NCI-H460 (cell line): ENCODE measurements at places on chromosomes 2 and 18. TPM values are rescaled to one million over a fixed set of nuclear protein-coding genes. Genes with fewer than 3 reads are reported as not detected.
A peak's percentile ranks its signal among the peaks of the same experiment; 100 is the strongest.

The SLC9A2 gene
- total RNA-seq, result 19.3 and 20.1 TPM in 2 replicates

The TOGARAM2 gene
- not detected in 2 replicates for total RNA-seq

The FRZB gene
- not detected in 2 replicates for total RNA-seq

The ALPG gene
- not detected in 2 replicates for total RNA-seq

- DNase-seq, result no peak
Observed at GRCh38 chr18:59927246-59927825, 27.5 kb downstream of the PMAIP1 start.

- no peak for DNase-seq
Observed at GRCh38 chr2:226794751-226795171, 4.9 kb downstream of the IRS1 start.

DNA sequence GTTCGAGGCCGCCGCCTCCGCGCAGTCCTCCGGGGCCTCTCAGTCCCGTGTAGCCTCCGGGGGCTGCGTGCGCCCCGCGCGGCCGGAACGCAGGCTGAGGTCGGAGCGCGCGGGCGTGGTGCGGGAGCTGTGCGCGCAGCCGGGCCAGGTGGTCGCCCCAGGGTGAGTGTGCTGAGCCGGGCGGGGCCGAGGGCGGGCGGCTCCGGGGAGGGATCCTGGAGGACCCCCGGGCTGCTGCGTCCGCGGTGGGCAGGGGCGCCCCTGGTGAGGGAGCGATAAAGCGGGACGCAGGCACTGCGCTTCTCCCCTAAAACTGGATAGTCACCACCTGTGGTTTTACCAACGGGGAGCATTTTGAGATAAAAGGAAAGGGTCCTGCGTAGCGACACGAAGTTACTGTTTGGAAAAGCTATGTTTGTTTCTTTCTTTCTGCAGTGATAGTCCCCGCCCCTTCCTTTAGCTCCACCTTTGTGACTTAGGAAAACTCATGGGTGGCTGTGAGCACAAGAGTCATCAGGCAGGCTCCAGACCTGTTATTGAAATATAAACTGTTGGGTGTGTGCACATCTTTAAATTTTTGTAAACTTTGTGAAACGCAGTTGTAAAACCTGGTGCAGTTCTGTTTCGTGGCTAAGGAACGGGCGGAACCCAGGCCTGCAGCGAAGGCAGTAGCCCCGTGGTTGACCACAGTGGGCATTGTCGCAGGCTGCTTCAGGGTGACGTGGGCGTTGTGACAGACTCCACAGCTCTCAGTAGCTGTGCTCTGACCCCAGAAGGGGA is 687 bp downstream of the CTDP1 start:
- DNase-seq, result peak; percentile 3

DNA sequence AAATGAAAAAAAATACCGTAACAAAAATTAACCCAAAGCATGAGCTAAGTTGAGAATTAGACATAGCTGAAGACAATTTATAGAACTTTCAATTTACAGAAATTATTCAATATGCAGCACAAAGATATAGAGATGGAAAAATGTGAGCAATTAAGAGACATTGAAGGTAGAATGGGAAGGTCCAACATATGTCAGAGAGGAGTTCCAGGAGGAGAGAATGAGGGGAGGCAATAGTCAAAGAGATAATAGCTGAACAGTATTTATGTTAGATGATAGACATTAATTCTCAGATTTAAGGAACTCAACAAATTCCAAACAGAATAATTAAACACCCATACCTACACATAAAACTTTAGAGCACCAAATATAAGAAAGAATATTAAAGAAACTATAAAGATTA is 103.0 kb upstream of the MSTN start:
- no peak for DNase-seq

- DNase-seq, result peak; percentile 30
Observed at GRCh38 chr18:74806700-74807416, 209.2 kb downstream of the ZNF407 start.

DNA sequence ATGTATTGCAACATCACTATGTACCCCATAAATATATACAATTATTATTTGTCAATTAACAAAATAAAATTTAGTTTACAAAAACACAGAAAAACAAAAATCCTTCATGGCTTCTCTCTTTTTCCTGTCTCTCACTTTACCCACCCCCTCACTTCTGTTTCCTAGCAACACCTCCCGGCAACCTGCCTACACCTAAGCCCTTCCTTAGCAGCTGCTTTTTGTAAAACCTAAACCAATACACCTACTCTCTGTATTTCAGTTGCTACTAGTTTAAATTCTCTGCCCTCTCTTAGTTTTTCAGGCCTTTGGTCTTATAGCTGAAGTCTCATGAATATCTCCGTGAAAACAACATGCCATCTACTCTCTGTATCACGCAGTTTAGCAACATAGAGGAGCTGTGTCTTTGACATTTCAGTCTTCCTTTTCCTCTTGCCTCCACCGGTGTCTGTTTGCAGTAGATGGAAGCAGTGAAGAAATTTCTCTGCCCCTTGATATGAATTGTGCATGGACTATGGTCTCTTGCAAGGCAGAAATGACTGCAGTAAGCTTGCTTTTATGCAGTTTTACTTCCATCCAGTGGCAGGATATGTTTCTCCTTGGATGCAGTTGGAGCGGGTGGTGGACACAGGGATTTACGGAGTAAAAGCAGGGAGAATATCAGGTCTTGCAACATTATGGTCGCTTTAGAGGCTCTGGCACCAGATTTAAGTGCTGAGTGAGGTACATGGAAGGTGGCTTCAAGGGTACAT is 42.0 kb upstream of the ZDBF2 start:
- no peak for DNase-seq

DNA sequence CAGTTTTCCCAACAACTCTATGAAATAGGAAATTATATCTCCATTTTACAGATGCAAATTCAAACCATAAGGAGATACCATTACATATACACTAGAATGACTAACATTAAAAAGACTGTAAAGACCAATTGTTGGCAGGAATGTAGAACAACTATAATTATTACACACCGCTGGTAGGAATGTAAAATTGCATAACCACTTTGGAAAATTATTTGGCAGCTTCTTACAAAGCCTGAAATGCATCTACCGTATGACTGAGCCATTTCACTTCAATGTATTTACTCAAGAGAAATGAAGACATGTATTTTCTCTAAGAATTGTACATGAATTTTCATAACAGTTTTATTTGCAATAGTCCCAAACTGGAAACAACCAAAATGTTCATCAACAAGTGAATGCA is 189.1 kb upstream of the BCL2L11 start:
- DNase-seq, result no peak

- no peak for DNase-seq
Observed at GRCh38 chr18:73986711-73987110, 160.9 kb downstream of the FBXO15 start.

DNA sequence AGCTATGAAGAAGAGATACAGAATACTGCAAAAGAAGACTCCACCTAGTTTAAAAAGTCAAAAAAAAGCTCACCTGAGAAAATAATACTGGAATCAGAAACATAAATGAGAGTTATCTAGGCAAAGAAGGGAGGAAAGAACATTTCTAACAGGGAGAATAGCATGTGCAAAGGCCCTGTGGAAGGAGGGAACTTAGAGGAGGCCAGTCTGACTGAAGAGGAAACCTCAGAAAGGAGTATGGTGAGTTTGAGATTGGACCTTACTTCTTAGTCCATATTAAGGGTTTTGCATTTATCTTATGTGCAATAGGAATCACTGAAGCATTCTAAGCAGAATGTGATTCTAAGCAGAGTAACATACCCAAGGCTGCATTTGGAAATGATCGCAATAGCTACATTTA is 193.2 kb downstream of the LNPK start:
- DNase-seq, result no peak

DNA sequence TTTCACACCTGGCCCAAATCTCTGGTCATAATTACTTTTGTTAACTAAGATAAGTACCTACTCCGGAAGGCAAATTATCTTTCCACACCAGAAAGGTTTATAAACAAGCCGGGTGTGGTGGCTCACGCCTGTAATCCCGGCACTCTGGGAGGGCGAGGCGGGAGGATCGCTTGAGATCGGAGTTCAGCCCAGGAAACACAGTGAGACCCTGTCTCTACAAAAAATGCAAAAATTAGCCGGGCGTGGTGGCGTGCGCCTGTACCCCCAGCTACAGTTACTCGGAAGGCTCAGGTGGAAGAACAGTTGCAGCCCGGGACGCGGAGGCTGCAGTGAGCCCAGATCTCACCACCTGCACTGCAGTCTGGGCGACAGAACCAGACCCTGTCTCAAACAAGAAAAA is 2.1 kb downstream of the PUM2 start:
- no peak for DNase-seq

- no peak for DNase-seq
Observed at GRCh38 chr2:105627534-105627933, 117.2 kb upstream of the NCK2 start.

- no peak for DNase-seq
Observed at GRCh38 chr2:143482771-143483170, 353.6 kb downstream of the ARHGAP15 start.

DNA sequence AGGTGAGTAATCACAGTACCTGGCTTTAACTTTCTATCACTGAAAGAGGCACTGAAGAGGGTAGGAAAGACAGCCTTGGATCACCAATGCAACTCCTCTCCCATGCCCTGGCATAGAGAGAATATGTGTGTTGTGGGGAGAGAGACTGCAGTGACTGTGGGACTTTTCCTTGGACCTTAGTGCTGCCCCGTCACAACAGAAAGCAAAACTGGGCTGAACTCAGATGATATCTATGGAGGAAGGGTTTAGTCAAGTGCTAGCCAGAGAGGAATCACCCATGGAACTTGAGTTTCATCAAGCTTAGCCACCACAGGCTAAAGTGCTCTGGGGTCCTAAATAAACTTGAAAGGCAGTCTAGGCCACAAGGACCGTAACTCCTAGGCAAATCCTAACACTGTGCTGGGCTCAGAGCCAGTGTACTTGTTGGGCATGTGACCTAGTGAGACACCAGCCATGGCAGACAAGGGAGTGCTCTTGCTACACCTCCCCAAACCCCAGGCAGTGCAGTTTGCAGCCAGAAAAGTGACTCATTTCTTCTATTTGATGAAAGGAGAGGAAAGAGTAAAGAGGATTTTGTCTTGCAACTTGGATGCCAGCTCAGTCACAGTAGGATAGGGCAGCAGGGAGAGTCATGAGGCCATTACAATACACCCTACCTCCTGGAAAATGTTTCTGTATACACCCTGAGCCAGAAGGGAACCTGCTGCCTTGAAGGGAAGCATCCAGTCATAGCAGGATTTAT is 105.8 kb upstream of the SPOPL start:
- no peak for DNase-seq

DNA sequence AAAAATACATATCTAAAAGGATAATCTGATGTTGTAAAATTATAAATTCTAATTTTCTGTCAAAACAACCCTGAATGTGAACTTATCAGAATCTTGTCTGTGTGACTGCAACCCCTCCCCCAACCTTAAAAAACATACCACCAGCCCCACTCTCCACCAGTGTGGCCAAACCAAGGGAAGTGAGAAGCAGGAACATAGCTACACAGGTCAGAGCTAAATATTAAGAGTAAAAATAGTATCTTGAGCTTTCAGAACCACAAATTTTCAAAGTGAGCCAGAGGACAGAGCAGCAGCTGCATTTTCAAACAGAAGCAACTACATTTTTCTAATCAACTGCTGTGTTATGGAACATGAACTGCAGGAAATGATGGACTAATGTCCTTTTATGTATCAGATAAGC is 156.7 kb downstream of the SLC4A10 start:
- DNase-seq, result no peak

DNA sequence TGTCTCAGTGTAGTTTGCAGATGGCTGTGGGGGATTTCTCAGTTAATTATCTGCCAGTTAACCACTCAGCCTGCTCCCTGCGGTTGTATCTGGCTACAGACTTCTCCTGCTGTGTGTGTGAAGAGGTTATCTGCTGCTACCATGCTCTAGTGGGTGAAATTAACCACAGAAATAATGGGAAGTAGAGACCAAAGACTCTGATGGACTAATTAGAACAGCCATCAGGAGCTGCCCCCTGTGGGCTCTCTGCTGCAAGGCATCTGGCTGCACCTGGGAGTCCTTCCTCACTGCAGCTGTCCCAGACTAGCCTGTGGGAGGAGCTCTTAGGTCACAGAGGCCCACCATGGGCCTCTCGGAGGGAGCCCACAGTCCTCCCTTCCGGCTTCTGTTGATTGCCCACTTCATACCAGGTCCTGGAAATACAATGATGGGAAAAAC is 66.6 kb downstream of the CTIF start:
- DNase-seq, result no peak

DNA sequence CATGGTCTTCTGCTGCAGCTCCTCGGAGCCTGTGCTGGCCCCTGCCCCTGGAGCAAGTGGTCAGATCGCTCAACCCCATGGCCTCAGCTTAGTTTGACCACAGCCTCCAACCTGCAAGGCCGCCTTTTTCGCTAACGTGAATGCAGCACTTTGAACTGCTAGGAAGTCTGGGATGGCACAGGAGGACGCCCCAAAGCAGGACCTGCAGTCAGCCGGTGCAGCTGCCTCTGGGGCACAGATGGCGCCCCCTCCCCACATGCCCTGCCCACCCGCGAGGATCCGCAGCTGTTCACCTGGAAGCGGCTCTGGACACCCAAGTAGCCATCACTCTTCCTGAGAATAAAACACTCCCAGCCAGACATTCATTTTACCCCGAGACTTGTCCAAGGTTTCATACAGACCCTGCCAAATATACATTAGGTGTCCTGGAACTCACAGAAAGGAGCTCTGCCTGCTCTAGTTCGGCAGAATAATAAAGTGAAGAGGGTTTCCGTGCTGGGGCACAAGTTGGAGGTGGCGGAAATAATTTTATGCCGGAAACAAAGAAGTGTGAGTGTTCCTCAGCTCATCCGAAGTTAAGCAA is 510.1 kb downstream of the EIPR1 start:
- DNase-seq, result no peak

GRCh38 chr2:85265304-85265703 is 62.5 kb downstream of the TGOLN2 start:
- DNase-seq, result no peak

DNA sequence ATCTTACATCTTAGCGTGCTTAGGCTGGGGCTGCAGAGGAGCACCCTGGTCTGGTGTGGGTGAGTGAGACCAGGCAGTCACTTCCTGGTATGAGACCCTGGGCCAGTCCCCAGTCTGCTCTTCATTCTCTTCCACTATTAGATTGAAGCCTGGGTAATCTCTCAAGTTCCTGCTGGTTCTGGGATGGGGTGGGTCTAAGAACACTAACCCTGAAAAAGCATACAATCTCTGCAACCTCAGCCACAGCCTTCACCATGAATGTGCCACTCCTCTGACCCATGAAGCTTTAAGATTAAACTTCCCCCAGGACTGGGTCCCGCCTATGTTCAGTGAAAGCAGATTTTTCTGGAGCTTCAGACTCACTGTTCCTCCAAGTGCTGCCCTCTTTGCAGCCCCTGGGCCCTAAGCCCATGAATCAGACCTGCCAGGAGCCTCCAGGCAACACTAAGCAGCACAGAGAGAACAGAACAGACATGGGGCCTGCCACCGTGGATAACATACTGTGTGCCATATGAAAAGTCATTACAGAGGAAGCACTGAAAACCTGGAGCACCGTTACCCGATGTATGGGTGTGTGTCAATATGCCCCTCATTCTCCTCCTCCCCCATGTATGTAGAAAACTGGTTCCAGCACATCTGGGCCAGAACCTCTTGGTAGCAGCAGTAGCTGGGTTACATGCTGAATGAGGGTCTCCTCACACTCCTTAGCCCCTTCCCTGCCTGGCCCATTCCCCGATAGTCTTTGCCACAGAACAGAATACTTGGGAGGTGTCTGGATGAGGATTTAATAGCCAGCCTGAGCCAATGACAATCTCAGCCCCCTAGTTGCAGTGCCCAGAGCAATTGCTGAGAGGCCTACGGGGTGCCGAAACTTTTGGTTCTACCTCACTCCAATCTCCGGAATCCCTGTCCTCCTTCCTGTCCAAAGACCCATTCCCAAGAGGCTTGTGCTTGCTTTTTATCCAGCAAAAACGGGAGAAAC is 2.7 kb upstream of the SIX2 start:
- DNase-seq, result no peak
